ENCODE measurements at places on chromosomes 7 and 10.

DNA sequence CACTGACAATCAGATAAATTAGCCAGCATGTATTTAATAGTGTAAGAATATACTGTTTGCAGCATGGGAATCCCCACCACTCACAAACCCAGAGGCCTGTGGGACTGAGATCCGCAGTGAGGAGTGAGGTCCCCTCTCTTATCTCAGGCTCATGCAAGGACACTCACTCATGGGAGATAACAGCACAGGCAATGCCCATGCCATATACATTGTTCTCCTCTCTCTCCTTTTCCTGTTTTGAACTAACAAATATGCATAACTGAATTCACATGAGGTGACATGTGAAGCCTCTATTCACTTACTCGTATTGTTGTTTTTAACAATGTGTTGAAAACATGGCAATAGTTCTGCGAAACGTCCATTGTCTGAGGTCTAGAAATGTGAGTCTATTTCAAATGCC, 230.5 kb downstream of the ARHGAP21 start:
- no peak for DNase-seq

- DNase-seq: no peak
Measured at GRCh38 chr7:100706672-100707311, 871 bp downstream of the POP7 start.

GRCh38 chr10:43712821-43713584, 64.3 kb upstream of the ZNF32 start:
- DNase-seq: no peak

GRCh38 chr10:24324651-24325050, 115.7 kb downstream of the KIAA1217 start:
- DNase-seq: no peak

- no peak for DNase-seq
Measured at GRCh38 chr10:63525021-63525420, 3.8 kb downstream of the REEP3 start.

Data from central memory CD8-positive, alpha-beta T cell (primary cell).